Midbrain (tissue), 1 donor: ENCODE measurements at places on chromosomes 1 and 21.

GRCh38 chr21:14071902-14072734, 138.6 kb downstream of the LIPI start:
- DNase-seq = no peak

- no peak for DNase-seq
These were observed 11.2 kb upstream of the XPR1 start for GRCh38 chr1:180620581-180620980.

DNA sequence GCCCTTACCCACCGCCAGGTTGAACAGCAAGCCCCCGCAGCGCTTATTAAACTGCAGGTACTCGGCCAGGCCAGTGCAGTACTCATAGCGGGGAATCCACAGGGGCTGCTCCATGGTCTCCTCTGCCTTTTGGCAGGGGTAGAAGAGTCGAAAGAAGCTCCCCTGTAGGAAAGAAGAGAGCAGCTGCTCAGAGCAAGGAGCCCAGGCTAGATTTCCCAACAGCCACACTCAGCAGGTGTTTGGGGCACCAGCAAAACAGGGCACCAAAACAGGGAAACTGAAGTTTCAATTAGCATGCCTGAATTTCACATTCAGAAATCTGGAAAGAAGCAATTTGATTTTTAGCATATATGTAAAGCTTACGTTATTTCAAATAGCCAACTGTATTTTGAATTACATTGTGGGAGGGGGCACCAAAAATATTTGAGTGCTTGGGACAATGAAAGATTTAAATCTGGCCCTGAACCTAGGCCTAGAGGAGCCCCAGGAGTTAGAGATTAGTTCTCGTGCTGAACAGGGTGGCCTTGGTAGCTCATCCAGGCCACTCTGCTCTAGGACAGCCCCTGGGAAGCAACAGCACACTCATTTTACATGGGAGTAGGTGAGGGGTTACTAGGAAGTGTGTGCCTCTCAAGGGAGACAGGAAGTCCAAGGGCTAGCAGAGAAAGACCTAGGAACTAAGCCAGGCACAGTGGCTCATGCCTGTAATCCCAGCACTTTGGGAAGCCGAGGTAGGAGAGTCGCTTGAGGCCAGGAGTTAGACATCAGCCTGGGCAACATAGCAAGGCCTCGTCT, 8.2 kb downstream of the PAFAH2 start:
- DNase-seq = no peak

DNA sequence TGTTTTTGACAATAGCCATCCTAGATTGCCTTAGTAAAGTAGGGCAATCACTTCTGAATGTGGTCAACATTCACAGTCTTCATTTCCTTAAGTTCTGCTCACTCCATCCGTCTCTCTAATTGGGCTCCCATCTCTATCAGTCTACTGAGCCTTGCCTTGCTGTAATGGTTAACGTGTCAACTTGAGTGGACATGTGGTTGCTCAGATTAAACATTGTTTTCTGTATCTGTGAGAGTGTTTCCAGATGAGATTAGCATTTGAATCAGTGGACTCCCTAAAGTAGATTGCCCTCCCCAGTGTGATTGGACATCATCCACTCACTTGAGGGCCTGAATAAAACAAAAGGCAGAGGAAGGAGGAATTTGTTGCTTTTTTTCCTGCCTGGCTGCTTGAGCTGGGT, 26.4 kb downstream of the C1orf216 start:
- no peak for DNase-seq

- DNase-seq = no peak
These were observed 31.4 kb upstream of the ACTL8 start for GRCh38 chr1:17723684-17724083.

DNA sequence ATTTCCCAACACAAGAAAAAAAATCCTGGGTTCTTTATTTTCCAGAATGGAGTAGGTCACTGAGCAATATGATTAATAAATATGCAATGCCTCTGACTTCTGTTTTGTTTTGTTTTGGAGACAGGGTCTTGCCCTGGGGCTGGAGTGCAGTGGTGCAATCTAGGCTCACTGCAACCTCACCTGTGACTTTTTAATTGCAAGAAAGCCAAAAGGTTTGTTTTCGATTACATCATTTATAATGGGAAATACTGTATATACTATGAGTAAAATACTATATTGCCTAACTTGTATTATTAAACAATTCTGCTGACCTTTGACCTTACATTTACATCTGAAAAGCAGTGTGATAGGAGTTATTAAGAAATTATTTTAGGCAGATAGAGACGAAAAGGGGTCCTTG, 11.6 kb upstream of the CD46 start:
- DNase-seq = no peak

- DNase-seq = no peak
These were observed 37.6 kb upstream of the GORAB start for GRCh38 chr1:170494369-170494768.

DNA sequence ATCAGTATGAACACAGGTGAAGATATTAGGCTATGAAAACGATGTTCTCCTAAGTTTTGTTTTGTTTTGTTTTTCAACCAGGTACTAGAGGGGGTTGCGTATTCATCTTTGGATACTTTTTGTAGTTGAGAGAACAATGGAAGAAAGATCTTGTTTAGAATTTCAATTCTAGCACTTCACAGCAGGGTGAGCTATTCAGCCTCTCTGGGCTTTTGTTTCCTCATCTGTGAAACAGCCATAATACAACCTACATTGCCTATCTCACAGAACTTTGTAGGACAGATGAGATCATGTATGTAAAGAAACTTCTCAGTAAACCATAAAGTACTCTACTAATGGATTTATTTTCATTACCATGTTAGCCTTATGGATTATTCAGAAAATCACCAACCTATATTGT, 199.5 kb downstream of the GPATCH2 start:
- DNase-seq = no peak

DNA sequence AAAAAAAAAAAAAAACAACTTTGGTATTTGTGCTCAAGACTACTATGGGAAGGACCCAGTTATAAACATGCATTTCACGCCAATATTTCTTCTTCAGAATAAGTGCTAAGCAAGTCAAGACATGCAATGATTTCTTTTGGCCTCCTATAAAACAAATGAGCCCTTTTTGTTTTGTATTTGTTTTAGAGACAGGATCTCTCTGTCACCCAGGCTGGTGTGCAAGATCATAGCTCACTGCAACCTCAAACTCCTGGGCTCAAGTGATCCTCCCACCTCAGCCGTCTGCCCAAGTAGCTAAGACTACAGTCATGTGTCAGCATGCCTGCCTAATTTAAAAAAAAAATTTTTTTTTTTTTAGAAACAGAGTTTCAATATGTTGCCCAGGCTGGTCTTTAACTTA, 348.7 kb downstream of the PCP4 start:
- no peak for DNase-seq

DNA sequence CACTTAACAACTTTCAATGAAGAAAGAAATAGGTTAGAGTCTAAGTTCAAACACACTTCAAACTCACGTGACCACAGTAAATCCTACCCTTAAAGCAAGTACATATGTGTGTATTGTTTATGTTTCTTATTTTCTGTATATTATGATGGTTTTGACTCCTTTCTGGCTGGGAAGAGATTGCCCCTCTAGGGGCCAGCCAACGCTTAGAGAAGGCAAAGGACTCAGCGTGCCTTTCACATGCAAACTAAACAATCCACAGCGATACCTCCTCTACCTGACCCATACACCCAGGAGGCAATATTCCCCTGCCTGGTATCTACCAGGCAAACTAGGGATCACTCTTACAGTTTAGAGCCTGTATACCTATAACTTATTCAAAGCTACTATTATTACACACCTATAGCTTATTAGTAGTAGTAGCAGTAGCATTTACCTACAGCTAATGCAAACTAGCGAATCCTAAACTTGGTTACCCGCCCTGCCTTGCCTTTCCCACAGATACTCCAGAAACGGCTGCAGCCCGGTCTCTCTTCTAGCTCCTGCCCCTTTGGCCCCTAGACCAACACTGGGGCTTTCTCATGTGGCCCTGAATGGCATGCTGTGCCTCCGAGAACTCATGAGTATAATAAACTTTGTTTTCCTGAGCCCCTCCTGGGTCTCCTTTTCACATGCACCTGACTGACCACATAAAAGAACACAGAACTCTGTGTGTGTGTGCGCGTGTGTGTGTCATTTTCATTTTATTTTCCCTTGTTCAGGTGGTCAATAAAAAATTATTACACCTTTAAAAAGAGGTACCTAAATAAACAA, 14.0 kb downstream of the NRIP1 start:
- DNase-seq = no peak

DNA sequence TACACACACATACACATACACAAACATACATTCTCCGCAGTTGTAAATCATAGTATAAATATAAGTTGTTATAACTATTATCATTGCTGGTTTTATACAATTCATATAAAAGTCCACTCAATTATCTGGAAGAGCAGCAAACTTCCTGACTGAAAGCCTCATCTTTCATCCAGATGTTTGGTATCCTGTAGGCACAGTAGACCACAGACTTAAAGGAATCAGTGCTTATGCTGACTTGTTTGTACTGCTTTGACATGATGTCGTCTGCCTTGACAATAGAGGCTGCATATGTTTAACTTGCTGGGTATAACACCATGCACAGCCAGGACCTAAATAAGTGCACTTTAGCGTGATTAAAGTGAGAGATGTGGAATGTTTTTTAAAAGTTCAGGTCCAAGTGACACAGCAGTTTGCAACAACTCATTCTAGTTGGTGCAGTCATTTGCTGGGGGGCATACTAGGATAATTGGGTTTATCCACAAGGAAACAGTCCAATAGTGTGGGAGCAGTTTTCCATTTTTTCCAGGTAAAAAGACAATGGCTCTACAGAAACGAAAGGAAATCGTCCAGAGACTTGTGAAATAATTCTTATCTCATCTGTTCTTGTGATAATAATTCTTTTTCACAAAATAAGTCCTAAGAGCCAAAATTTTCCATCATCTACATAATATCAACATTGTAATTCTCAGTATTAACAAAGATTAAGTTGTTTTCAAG, 110.3 kb upstream of the TSPAN2 start:
- no peak for DNase-seq

GRCh38 chr1:56256153-56257000, 323.0 kb downstream of the PLPP3 start:
- no peak for DNase-seq

GRCh38 chr21:41396558-41397075, 29.4 kb upstream of the MX1 start:
- DNase-seq = peak; percentile 20

DNA sequence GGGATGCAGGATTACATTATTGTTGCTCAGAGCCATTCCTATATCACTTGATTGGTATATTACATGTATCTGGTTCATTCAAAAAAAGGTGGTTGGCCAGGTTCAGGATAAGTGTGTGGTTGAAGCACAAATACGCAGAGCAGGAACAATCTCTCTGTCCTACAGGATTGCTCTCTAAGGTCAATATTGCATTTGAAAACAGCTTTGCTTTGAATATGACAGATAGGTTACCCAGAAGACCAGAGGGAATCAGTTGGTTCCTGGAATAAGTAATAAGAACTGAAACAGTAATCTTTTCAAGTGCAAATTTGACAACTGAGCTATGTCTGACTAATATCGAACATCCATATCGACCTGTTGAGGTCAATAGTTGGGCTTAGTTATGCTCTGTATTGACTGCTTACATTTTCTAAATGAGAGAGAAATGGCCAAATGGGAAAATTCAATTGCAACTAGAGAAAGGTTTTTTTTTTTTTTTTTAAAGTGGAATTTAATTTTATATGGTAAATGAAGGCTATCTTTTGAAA, 176.8 kb downstream of the ATP6V1G3 start:
- DNase-seq = no peak

DNA sequence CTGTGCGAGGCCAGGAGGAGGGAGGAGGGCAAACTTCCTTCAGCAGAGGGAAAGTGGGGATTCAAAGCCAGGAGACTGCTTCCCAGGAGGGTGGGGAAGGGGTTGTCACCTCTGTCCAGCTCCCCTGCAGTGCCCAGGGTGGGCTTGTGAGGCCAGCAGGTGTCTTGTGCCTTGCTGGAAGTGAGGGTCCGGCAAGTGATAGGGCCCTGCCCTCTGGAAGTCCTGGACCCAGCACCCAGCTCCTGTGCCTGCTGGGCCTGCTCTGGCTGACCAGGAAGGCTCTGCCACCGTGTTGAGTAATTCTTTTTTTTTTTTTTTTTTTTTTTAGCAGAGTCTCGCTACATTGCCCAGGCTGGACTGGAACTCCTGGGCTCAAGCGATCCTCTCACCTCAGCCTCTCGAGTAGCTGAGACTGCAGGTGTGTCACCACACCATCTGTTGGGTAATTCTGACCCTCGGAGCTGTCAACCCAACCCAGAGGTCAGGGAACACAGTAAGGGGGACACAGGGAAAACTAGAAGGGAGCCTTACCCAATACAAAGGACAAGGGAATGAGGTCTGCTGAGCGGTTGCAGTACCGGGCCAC, 1.0 kb downstream of the BEST4 start:
- no peak for DNase-seq

DNA sequence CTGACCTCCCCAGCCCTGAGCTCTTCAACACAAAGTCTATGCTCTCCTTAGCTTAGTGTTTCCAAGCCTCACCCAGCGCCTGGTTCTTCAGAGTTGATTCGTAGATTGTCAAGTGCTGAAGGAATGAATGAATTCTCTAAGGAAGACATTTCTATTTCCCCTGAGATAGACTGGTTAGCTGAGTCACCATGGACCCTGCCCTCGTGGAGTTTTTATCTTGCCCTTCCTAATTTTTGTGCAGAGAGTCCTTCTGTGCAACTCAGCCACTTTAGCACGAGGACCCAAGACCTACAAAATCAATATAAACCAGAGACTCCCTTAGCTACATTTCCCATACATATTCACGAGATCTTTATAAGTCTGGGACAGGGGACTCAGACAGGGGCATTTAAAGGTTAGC, 2.6 kb upstream of the CD244 start:
- no peak for DNase-seq

DNA sequence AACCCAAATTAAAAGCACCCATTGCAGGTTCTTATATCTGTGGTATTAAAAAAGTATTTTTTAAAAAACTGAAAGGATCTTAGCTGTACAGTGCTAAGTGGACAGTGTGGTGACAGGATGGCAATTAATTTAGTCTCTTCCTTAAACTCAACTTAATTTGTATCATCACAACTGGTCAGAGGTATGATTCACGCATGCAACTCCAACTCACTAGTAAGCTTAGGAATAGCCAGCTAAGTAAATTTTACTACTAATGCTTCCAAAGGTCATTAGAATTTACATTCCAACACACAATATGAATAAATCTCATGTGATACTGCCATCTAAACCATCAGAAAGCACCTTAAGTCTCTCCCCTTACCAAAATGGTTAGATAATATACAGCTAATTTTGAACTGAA, 35.4 kb downstream of the ENAH start:
- no peak for DNase-seq
